Activated naive CD8-positive, alpha-beta T cell treated with anti-CD3 and anti-CD28 coated beads for 36 hours (primary cell): ENCODE measurements at places on chromosomes 1 and 21. TPM values are rescaled to one million over a fixed set of nuclear protein-coding genes. Genes with fewer than 3 reads are reported as not detected.

GRCh38 chr1:119285482-119285881 is 83.1 kb upstream of the HAO2 start:
- no peak for DNase-seq

- no peak for DNase-seq
Measured at GRCh38 chr1:28878796-28879195, 35.6 kb upstream of the EPB41 start.

GRCh38 chr1:226541631-226542622 is 6.6 kb upstream of the STUM start:
- no peak for DNase-seq

DNA sequence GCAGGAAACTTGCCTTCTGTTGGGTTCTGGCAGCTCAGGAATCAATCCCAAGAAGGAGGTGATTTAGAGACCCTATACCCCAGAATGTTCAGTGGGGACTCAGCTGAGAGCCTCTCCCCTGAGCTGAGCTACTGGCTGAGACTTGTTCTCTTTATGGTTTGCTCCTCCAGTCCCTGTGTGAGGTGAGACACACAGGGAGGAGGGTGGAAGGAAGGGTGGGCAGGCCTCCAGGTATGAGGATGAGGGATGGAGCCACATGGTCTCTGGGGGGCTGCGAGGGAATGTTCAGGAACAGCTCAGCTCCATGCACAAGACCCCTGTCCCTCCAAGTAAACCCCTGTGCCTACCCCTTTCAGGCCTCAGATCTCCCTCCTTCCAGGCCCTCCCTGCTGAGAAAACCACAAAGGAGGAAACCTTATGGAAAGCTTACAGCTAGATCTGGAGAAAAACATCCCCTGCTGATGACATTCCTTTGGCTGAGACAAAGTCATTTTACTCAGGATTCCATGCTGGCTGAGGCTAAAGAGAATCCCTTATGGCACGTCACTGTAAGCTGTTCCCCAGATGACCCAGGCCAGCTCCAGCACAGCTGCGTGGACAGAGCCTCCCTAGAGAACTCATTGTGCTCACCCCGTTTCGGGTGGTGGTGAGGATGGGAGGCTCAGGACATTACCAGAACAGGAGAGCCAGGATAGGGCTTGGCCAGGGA is 91.5 kb upstream of the IPO9 start:
- DNase-seq = no peak

KRTAP21-2 gene
- not detected for total RNA-seq

TSPAN1 gene
- not detected for total RNA-seq

DNA sequence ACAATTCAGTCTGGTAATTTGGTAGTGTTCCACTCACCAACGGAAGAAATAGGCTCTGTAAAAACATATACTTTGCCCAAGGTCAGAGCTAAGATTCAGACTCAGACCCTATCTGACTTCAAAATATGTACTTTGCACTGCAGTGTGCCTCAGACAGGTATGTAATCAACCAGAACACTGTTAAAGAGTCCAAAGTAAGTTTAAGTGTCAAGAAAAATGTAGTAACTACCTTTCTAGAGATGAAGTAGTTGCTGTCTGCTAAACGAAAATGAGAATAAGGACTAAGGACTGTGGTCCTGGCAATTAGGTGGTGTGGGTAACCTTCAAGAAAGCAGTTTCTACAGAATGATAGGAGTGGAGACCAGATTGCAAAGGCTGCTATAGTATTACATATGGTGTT is 61.1 kb downstream of the RPAP2 start:
- no peak for DNase-seq
